ENCODE measurements at places on chromosomes 2 and 18. TPM values are rescaled to one million over a fixed set of nuclear protein-coding genes. Genes with fewer than 3 reads are reported as not detected.

Gene D2HGDH
- total RNA-seq: 27.0 TPM

Gene RAB17
- total RNA-seq: 0.87 TPM

Gene C2orf74
- total RNA-seq: 6.9 TPM

Gene KCNIP3
- 3.8 TPM for total RNA-seq

Gene GCA
- total RNA-seq: 50.8 TPM

Gene TLX2
- not detected for total RNA-seq

Gene KIF1A
- total RNA-seq: not detected

Gene SLC39A10
- 13.2 TPM for total RNA-seq

Gene CD226
- 1.4 TPM for total RNA-seq

Gene FAM228A
- total RNA-seq: 3.2 TPM

Gene PLB1
- 6.3 TPM for total RNA-seq

Gene CYBRD1
- total RNA-seq: 172 TPM

Gene CABLES1
- total RNA-seq: 57.0 TPM

Gene MOGAT1
- total RNA-seq: 0.74 TPM

Gene PCGF1
- total RNA-seq: 22.1 TPM

Gene EVA1A
- 0.71 TPM for total RNA-seq

Gene C2orf15
- 0.32 TPM for total RNA-seq
